ENCODE measurements at places on chromosomes 6 and 20.

- peak; percentile 83 for DNase-seq
These were observed 28.0 kb upstream of the TULP4 start for GRCh38 chr6:158284007-158284875.

DNA sequence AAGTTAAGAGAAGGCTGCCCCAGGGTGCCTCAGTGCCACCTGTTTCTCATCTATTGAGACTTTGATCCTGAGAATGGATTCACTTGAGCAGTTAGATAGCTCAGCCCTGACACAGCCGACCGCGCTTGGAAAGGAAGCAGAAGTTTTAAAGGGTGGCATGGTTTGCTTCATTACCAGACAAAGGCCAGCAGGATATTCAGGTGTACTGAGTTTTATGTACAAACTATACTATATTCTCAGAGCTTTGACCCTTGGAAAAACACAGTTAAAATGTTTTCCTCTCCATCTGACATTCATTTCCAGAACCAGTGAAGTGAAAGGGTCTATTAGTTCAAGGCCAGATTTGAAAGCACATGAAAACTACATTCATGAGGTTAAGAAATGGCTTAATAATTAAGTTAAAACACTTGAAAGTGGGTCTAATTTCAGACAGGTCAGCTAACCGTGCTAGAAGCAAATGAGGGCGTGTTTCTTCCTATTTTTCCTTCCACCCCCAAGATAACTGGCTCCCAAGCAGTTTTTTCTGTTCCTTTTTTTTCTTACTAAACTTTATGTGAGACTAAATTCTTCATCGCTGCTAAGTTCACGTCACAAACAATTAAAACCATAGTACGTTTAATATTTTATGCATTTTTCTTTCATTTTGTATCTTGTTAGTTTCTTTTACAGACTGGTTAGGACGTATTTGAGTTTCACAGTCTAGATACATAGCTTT, 385.3 kb upstream of the SOX4 start:
- DNase-seq: no peak

DNA sequence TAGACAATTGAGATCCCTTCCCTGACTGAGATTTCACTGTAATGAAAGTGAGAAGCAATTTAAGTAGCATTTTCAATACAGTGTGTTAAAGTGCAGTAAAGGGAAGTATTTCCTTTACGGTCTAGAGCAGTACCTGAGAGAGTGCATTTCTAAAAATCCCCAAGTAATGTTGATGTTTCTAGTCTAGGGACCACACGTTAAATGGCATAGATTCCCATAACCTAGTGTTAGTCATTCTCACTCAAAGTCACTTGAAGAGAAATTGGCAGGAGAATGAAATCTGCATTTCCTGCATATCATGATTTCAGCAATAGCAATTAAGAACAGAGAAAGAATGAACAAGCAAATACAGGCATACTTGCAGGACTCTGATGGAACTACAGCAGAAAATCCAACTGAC, 67.9 kb downstream of the CGA start:
- DNase-seq: no peak

GRCh38 chr6:27966044-27966443, 9.0 kb downstream of the OR2B6 start:
- no peak for DNase-seq

DNA sequence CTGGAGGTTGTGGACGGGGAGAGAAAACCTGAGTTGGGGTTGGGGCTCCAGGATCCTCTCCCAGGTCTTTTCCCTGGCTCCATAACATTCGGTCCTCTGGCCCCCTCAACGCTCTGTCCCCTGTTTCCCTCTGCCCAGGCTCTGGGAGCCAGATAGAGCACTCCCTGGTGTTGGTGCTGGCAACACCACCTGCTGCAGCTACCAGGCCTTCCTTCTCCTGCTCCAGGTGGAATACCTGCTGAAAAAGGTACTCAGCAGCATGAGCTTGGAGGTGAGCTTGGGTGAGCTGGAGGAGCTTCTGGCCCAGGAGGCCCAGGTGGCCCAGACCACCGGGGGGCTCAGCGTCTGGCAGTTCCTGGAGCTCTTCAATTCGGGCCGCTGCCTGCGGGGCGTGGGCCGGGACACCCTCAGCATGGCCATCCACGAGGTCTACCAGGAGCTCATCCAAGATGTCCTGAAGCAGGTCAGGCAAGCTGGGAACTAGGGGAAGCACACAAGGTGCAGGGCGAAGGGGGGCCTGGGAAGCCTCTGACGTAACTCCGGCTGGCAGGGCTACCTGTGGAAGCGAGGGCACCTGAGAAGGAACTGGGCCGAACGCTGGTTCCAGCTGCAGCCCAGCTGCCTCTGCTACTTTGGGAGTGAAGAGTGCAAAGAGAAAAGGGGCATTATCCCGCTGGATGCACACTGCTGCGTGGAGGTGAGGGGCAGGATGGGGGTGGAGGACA, 14.6 kb downstream of the DEF6 start:
- no peak for DNase-seq

GRCh38 chr6:137000825-137001224, 43.9 kb downstream of the IL20RA start:
- DNase-seq: peak; percentile 20

GRCh38 chr6:154039231-154039842, at the start of gene OPRM1:
Gene OPRM1, plus strand, starts transcription at chr6:154039240. Its CDS starts 305 bp downstream, at chr6:154039545.
- peak; percentile 26 for DNase-seq

- no peak for DNase-seq
These were observed 16.4 kb upstream of the CYP24A1 start for GRCh38 chr20:54190217-54190616.

GRCh38 chr20:764255-764654, 4.0 kb downstream of the SLC52A3 start:
- no peak for DNase-seq

DNA sequence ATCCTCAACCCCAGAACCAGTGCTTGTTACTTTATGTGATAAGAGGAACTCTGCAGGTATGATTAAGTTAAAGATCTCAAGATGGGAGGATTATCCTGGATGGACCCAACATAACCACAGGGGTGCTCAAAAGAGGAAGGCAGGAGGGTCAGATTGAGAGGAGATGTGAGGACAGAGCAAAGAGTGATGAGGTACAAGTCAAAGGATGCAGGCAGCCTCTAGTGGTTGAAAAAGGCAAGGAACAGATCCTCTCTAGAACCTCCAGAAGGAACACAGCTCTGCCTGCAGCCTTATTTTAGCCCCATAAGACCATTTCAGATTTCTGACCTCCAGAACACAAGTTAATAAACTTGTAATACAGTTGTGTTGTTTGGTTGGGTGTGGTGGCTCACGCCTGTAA, 41.2 kb downstream of the PDSS2 start:
- peak; percentile 33 for DNase-seq

DNA sequence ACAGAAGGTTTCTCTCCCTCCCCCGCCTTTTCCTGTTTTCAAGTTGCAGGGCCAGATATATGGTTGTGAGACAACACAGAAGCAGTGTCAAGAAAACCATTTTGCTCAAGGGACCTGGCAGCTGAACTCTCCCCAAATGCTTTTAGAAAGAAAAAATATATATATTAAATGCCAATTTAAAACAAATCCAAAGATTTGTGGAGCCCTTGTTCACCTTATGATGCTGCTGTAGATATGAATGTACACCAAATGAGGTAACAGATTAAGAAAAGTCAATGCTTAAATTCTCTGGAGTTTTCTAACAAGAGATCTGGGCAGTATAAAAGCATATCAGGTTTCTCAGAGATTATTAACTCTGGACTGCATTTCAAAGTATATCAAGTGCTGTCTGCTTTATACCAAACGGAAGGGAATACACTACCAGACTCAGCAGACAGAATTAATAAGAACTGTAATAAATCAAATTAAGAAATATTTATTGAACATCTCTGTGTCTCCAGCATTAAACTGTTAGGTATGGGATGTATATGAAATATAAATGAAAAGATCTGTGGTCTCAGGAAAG, 357.5 kb downstream of the HDGFL1 start:
- no peak for DNase-seq

DNA sequence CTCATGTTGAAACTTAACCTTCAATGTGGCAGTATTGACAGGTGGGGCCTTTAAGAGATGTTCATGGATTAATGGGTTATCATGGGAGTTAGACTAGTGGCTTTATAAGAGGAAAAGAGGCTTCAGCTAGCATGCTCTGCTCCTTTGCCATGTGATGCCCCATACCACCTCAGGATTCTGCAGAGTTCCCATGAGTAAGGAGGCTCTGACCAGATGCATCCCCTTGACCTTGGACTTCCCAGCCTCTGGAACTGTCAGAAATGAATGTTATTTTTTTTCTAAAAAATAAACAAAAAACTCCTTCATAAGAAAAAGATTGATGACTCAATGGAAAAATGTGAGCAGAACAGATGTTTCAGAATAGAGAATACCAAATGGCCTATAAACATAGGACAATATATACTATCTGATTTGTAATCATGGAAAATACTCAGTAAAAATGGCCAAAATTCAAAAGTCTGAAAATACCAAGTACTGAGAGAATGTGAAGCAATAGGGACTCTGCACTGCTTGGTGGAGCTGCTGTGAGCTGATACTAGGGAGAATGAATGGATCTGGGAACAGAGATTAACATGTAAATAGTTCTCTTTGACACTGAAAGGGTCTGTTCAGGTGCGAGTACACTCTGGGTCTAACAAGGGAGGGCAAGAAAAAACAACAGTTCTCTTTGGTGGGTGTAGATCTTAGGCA, 7.4 kb upstream of the TRIM39 start:
- DNase-seq: no peak

DNA sequence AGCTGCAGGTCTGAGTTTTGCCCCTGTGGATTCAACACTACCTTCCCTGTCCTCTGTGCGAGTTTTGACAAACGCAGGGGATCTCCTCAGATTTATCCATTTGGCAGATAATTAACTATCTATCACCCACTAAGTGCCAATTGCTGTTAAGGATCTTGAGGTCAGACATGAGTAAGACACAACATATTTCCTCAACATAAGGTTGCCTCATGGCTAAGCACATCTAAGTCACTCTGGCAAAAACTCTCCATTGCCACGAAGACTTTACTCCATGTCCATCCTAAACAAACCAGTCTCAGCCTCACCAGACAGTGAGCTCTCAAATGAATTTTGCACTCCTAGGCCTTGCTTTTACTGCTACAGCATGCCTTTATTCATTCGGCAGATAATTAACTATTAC, 408.4 kb downstream of the MAFB start:
- no peak for DNase-seq

DNA sequence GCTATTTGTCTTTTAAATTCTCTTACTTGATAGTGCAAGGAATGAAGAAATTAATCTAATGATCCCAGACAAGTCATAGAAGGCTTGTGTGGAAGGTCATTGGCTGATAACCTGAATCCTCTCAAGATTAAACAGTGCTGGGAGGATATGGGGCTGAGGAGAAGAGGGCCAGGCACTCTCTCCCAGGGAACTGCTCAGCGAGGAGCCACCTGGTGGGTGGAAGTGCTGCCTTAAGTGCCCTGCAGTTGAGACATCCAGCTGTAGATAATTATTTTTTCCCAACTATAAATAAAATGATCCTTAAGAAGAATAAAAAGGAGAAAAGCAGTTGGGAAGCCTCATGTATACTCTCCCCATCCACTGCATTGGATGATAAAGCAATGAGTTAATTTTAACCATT, 47.9 kb downstream of the BTBD3 start:
- peak; percentile 15 for DNase-seq
